ENCODE measurements at places on chromosomes 2 and 18.

- DNase-seq = no peak
Measured at GRCh38 chr2:206555721-206556120, 86.6 kb upstream of the FAM237A start.

DNA sequence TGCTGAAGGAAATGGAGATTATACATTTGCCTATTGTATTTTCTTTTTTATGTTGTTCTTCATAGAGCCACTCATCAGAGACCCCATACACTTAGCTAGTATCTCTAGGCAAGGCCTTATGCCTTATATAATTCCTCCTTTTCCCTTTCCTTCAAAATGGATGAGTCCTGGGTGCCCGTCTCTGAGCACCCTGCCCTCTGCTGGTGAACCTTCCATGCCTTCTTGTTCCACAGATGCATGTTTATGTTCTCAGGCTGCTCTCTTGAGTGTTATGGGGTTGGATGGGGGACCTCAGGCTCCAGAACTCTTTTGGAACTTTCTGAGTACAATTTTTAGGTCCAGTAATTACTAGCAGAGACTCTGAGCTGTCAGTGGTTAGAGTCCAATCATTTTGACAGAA lies 368.6 kb upstream of the SPRED2 start:
- DNase-seq = no peak

GRCh38 chr2:97659256-97660043 lies 4.4 kb downstream of the ACTR1B start:
- no peak for DNase-seq

DNA sequence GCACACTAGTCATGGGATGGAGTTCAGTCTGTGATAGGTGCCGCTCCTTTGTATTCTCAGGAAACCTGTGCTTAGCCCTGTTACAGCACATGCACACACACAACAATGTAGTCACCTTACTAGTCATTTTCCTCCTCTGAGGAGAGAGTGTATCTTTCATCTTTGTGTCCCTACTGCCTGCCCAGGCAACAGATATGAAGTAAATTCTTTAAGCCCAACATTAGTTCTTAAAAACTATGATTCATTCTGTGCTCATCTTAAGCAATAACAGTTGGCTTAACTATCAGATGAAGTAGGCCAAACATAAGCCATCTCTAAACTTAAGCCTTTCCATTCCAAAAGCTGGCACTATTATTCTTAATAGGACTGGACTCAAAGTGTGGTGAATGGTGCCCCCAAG lies 186.5 kb downstream of the LNPK start:
- DNase-seq = no peak

DNA sequence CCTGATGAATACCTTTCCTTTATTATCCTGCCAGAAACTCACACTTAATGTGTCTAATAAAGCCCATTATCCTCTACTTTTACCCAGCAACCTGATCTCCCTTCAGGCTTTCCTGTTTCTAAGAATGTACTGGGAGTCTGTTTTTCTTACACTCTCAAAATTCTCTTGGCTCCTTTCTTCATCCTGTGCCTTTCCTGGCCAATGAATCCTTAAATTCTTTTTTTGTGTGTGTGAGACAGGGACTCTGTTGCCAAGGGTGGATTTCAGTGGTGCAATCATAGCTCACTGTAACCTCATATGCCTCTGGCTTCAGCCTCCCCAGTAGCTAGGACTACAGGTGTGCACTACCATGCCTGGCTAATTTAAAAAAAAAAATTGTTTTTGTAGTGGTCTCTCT lies 72.7 kb downstream of the MAP2 start:
- no peak for DNase-seq

- DNase-seq = no peak
Measured at GRCh38 chr2:67834482-67834881, 228.3 kb downstream of the C1D start.
